Right forelimb (tissue), 1 donor: ENCODE measurements at places on chromosomes 7 and 10.

GRCh38 chr7:136009488-136010079 is 32.4 kb upstream of the MTPN start:
- no peak for DNase-seq

DNA sequence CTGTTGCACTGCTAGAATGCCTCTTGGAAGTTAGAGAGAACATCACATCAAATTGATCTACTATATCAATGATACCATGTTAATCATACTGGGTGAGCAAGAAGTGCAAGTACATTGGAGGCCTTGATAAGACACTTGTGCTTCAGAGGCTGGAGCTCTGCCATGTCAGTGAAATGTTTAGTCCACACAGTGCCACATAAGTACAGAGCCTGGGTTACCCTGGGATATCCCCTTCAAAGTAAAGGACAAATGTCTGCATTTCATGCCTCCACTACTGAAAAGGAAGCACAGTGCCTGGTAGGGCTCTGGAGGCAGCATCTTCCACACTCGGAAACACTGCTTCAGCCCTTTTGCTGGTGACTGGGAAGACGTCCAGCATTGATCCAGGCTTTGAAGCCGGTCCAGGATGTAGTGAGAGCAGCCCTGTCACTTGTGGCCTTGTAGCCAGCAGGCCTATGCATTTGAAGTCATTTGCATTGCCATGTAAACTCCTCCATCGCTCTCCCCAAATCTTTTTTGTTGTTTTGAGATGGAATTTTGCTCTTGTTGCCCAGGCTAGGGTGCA is 15.7 kb upstream of the STN1 start:
- DNase-seq, result no peak

DNA sequence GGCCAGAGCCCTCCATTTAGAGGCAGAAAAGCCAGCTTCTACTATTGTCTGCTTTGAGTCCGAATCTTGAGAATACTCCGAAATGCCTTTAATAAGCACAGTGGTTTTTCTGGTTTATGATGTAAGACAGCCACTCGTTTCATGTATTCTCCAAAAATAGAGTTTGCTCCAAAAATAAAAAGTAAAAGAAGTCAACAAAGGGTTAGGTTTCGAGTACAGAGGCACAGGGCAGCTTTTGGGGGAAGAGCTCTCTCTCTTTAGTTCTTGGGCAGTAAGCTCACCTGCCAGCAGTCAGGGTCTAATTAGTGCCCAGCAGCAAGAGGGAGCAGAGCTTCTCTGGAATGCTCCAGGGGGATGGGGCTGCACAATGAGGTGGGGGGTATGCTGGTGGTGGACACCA is 20.2 kb downstream of the CREB3L2 start:
- DNase-seq, result no peak

- DNase-seq, result no peak
Measured at GRCh38 chr10:12243864-12244620, 48.1 kb downstream of the CDC123 start.

GRCh38 chr7:3923307-3923918 is 622.4 kb downstream of the SDK1 start:
- no peak for DNase-seq

- no peak for DNase-seq
Measured at GRCh38 chr7:126040114-126041045, 1110.8 kb upstream of the POT1 start.

GRCh38 chr7:80449836-80450235 is 62.0 kb downstream of the GNAT3 start:
- no peak for DNase-seq

DNA sequence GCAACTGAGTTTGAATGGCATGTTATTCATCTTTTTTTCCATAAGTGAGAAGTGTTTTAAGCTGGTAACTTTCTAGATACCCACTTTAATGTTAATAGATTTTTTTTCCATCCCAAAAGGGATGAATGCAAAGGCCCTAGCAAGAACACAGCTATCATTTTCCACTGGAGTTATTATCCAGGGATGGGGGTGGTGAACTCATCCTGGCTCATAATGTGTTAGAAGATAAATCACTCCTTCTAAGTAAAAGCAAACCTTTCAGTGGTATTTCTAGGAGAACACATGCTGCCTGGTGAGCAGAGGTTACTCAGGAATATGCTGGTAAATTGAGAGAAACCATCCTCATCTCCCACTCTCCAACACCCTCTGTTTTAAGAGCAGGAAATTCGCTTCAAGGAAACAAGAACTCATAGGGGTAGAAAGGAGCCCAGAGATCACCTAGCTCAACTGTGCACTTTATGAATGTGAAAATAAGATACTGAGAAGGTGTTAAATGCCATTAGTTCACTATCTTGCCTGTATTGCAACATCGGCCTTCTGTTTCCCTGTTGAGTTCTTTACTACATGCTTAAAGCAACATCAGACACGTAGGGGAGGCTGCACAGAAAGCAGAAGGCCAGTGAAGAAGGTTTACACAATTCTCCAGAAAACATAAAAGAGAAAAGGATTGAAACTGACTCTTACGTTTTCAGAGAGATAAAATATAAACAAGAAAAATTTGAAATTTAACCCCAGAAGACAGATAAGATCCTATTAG is 264.0 kb upstream of the PRKCQ start:
- no peak for DNase-seq

DNA sequence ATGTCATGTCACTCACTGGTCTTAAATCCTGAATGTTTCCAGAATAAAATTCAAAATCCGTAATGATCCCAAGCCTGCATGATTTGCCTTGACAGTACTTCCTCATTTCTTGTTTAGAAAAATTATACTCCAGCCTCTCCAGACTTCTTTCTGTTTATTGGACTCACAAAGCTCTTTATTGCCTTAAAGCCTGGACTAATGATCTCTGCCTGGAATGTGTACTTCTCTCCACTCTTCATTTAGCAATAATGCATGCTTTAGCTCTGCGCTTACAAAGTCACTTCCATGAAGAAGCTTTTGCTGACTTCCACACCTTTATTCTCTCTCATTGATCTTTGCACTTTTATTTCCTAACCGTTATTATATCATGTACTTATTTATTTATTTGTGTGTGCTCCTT is 27.4 kb upstream of the SLC26A3 start:
- no peak for DNase-seq

DNA sequence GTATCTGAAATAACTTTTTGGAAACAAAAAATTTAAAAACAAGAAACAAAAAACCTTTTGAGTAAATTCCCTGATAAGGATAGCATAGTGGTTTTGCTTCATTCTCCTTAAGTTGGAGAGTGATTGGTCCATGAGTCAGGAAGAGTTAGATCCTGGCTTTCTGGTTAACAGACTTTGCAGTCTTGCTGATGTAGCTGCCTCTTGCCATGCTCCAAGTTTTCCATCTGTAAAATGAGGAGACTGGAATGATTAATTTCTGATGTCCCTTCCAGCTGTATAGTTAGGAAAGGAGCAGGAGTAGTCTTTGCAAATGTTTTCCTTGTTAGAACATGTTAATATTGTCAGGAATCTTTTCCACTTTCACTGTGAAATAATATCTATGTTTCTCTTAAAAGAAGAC is 266.6 kb downstream of the DNAJB9 start:
- no peak for DNase-seq

GRCh38 chr7:26187380-26188205 is 13.0 kb downstream of the HNRNPA2B1 start:
- DNase-seq, result no peak

- DNase-seq, result no peak
Measured at GRCh38 chr10:80542652-80543318, 5.1 kb downstream of the SH2D4B start.
